CMK (cell line): ENCODE measurements at places on chromosomes 3 and 15.

- DNase-seq: no peak
These were observed 1241.5 kb upstream of the GBE1 start for GRCh38 chr3:83002869-83003445.

DNA sequence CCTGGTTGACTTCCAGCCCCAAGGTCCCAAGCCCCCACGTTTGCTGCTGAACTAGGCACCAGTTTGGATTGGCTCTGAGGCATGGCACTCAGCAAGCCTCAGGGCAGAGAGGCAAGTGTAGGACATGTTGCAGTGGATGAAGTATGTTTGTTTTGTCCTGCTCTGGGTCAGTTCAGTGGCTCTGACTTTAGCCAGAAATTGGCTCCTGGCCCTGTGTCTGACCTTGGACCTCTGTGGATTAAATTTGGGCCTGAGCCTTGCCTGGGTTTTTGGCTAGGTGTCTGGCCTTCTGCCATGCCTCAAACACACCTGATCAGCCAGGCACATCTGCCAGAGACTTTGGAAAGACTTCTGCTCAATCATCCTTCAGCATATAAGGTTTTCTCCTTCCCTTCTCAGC lies 3.6 kb upstream of the MRAS start:
- DNase-seq: no peak

DNA sequence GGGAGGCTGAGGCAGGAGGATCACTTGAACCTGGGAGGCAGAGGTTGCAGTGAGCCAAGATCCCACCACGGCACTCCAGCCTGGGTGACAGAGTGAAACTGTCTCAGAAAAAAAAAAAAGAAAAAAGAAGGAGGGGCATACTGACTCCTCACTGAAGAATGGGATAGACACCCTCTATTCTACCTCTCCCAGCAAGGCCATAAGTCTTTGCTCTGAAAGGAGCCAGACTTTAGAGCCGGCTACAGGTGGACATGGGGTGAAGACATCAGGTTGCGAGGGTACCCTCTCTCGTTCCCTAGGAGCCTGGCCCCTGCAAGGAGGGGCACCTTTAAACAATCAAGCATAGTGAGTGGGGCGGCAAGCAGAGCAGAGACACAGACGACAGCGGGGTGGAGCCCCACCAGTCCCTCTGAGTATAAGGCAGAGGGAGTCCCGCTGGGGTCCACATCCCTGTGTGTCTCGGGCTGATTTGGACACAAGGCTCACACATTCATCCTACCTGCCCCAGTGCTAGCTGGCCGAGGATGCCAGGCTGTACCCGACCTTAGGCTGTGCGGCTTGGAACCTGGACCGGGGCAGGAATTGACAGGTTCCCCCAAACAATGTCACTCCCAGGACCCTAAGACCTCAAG lies 1.1 kb downstream of the GRAMD2A start:
- no peak for DNase-seq

DNA sequence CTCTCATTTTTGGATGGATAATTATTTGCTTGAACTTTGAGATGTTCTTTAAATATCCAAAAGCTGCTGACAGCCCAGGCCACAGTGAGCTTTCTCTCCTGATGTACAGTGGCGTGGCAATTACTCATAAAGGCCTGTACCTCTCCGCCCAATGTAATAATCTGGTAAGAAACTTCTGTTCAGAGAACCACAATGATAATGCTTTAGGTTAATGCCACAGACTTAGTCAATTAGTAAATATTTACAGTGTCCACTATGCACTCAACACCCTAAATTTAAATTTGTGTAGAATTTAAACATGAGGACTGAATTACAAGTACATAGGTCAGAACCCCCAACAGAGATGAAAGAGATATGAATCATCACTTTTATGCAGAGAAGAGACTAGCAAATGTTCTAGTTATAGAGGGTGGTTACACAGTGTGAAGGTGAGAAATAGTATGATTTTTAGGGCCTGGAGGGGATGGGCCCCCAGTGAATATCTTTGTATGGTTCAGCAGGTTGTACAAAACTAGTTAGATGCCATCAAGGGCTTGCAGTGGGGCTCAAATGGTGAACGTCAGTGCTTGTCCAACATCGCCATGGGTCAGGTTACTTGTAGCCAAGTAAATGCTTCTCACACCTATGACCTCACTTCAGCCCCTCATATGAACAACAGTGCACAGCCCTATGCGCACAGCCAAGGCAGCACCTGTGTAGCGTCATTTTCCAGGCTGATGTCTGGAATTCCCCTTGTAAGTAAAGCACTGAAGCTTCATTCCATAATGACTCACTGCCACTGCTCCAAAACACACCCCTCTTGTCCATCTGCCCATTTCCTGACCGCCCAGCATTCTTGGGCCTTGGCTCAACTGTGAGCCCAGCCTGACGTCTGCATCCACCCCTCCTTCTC lies 13.3 kb downstream of the ABHD2 start:
- DNase-seq: no peak

GRCh38 chr15:85008474-85009260 lies 27.0 kb downstream of the PDE8A start:
- DNase-seq: no peak

DNA sequence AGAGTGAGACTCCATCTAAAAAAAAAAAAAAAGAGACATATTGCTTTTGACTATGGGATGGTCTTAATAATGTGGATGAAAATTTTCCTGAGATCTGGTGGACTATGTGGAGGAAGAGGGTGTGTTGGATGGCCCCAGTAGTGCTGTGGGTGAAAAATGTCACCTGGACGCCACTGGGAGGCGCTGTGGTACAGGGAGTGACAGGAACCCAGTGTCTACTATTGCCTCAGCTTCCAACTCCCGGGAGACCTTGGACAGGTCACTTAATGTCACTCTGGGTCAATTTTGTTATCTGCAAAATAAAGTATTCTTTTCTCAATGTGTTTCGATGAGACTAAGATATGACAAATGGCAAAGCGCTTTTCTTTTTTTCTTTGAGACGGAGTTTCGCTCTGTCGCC lies 27.7 kb upstream of the DCP1A start:
- DNase-seq: peak; percentile 56

DNA sequence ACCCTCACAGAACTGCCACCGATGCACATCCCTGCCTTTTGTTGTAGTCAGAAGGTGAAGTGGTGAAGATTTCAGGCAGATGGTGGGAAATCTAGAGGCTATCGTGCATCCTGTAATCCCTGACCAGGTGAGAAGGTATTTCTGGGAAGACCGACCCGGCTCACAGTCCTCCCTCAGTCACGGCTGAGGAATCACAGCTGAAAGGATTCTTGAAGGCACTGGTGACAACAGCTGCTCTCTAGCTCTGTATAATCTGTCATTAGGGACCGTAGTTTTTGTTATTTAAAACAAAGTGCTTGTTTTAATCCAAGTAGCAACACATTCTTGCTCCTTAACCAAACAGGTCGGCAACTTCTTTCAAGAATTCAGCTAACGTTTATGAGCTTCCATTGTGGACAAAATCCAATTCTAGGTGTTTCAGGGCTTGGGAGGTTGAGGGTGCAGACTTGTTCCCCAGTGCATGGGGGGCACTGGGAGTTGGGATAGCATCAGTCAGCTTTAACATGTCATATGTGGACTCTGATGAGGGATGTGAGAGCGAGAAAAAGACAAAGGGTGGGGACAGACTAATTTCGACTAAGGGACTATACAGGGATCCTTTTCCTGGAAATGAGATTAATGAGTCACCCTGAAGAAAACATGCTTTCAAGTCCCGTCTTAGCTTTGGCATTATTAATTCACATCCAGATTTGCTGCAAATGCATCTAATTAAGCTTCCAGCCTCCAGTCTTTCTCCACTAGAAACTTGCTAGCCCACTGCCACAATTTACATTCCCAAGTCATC lies 141.0 kb upstream of the RASGRP1 start:
- no peak for DNase-seq

GRCh38 chr15:59413577-59413976 lies 24.4 kb upstream of the FAM81A start:
- no peak for DNase-seq

GRCh38 chr3:177746337-177746933 lies 549.2 kb upstream of the TBL1XR1 start:
- DNase-seq: no peak

- no peak for DNase-seq
These were observed 1164.2 kb downstream of the NSUN3 start for GRCh38 chr3:95227092-95227491.

DNA sequence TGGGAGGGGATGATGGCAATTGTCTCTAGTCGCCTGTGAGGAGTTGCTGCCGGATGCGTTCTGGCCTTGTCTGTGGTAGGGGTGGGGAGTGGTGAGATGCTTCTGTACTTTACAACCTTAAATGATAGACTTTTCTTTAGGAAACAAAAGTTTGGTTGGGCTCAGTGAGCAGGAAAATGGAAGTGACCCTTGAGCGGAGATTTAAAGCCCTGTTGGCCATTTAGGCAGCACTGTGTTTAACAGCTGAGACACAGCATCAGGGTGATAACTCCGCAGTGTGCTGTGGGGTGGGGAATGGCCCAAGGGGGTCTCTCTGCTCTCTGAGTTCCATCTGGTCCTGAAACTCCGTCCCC lies 36.6 kb downstream of the SPSB4 start:
- no peak for DNase-seq

- no peak for DNase-seq
These were observed 115.7 kb downstream of the SERPINI1 start for GRCh38 chr3:167851171-167851570.

- no peak for DNase-seq
These were observed 694 bp downstream of the ABTB1 start for GRCh38 chr3:127673191-127674100.

GRCh38 chr3:40213556-40213955 lies 96.0 kb upstream of the EIF1B start:
- no peak for DNase-seq

GRCh38 chr3:175464362-175464761 lies 605.2 kb downstream of the NAALADL2 start:
- DNase-seq: no peak

- no peak for DNase-seq
These were observed 3.1 kb downstream of the TSEN2 start for GRCh38 chr3:12487336-12487735.

GRCh38 chr3:14122301-14122700 lies 2.4 kb downstream of the CHCHD4 start:
- DNase-seq: no peak

DNA sequence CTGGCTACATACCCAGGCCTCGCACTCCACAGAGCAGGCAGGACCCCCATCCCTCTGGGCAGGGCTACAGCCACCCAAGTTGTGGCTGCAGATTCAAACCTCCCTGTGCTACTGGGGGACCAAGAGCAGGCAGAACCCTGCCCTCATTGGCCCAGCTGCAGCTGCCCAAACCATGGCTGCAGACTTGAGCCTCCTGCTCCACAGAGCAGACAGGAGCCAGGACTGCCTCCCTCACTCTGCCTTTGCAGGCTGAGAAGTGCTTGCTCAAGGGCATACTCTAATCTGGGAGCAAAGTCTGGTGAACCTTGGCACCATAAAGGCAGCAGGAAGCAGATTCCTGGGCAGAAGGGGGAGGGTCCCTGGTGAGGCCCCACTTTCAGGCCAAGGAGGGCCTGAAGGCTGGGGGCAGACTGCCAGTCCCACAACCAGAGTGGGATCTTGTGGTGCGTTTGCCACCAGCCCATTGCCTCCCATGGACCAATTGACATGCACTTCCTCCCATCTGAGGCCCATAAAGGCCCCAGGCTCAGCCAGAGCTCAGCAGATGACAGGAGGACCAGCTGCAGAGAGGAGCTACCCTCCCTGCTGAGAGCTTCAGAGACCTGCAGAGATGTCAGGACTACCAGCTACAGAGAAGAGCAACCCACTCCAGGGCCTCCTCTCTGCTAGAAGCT lies 64.2 kb upstream of the EPHA6 start:
- DNase-seq: no peak

DNA sequence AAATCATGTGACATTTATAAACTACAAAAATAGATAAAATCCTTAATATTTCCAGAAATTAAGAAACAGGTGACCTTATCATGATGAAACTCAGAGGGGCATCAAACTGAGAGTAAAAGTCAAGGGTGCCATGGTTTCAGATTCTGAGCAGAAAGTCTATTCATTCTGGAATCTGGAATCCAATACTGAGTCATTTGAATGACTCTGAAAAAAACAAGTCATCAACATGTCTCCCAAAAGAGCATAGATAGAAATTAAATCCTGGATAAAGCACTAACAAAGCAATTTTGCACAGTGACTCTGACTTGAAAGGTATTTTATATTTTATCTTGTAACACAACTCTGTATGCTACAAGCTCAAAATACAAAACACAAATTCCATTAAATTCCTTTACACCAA lies 23.4 kb downstream of the STAC start:
- DNase-seq: no peak

DNA sequence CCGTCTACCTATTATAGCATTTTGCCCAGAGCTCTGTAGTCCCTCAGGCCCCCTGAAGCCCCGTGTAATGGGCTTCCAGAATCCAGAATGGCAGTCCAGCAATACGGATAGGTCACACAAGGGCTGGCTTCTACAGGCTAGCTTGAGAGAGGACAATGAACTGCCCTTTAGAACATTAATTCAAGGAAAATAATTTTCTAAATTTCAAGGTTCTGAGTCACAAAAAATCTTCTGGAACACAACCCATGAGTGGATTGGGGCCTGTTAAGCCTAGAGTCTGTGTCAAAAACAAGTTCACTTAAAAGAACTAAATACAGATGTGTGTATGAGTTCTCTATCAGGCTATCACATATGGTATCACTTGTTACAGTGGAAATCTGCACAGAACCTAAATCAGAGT lies 28.8 kb downstream of the DCP1A start:
- no peak for DNase-seq

DNA sequence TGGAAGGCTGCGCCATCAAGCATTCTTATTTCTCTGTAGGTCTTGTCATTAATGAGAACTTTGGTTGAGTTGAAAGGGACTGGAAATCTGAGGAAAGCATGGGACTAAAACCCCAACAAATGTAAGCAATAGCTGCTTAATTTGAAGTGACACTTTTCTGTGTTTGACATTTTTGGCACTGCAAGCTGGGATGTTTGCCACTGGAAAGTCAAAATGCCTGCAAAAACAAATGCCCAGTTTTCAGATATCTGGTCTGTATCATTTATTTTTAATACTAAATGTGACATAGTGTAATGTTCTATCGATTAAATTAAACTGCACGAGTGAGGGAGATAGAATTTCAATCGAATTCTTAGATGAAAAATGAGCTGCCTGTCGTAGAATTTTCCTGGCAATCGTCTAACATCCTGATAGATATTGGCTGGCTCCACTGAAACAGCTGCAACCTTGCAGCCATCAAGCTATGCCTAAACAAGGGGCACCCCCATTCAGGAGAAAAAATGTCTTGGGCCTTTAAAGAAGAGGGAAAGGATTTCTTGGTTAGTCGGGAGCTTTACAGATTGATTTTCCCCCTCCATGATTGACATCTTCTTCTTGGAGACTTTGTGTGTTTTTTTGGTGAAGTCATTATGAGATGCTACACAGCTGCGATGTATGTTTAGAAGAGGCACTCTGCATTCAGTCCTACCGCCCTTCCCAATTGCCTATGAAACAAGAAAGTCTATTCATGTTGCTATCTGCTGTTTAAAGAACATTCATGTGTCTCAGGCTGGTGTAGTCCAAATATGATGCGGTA lies 316.7 kb upstream of the TBL1XR1 start:
- no peak for DNase-seq
